ENCODE measurements at places on chromosomes 6 and 20.

DNA sequence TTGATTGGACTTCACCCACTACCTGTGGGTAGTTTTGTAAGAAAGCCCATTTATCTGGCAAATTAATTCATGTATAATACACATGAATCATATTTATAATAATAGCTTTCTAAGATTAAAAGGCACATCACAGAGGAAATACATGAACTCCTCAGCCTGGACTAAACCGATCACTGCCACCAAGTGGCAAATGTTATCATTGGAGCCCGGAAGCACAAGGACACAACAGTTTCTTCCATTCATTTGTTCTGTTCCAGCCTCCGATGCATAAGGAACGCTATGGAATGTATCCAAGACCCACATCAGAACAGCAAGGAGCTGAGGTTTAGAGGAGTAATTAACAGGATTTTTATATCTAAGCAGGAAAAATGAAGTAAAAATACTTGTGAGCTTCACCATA is 13.9 kb upstream of the IPCEF1 start:
- DNase-seq = no peak

- no peak for DNase-seq
Observed at GRCh38 chr6:146593986-146594385, 4.8 kb upstream of the ADGB start.

DNA sequence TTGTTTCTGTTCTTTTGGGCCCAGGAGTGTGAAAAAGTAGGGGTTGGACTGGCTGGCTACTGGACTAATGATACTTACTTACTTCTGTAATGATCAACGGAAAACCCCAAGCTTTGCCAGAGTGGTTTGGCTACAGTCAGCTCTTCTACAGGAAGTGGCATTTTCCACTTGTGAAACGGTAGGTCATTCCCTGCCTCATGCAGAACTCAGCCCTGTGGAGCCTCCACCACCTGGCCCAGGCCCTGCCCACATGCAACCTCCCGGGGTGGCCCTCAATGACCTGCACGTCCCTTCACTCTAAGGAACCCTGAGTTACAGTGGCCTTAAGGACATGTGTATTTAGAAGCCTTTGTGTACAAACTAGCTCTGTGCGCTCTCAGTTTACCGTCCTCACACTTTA is 140.4 kb downstream of the DTNBP1 start:
- no peak for DNase-seq

DNA sequence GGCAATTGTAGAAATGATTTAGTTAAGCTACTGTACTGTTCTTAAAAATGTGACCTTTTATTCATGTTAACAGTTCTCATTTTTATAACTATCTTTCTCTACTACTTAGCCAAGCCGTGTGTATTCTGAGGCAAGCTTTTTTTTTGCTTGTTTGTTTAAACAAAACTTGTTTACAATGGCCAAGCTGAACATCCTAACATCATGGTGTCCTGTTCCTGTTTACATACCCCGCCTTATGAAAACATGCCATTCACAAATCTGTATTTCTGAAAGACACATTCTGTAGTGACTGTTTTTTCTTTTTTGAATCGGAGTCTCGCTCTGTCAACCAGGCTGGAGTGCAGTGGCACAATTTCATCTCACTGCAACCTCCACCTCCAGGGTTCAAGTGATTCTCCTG is 140.9 kb downstream of the NCOA3 start:
- no peak for DNase-seq

GRCh38 chr6:43078691-43079090 is 2.6 kb downstream of the PTK7 start:
- DNase-seq = no peak
